Spinal cord (tissue), 10 donors: ENCODE measurements at places on chromosomes 7 and 10. TPM values are rescaled to one million over a fixed set of nuclear protein-coding genes. Genes with fewer than 3 reads are reported as not detected.

The MEOX2 gene
- polyA plus RNA-seq = 5.9 TPM

The OR2A5 gene
- polyA plus RNA-seq = not detected

The ITPRID1 gene
- 0.09 TPM for polyA plus RNA-seq

The PPP1R9A gene
- polyA plus RNA-seq = 23.4 TPM

The PCDH15 gene
- polyA plus RNA-seq = 35.8 TPM

DNA sequence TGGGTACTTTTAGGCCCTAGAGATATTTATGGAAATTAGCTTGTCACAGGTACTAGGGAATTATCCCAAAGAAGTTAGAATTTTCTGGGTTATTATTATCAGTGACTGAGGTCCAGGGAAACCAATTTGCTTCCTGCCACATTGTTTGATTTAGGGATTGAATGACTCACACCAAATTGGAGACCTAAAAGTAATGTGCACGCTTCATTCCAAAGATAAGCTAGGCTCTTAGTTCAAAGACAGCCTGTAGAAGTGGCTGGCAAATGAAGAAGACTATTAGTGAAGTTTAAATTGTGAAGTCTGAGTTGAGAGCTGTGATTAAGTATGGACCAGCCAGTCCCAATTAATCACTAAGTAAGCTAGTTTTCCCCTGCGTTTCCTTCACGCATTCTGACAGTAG is 188.1 kb upstream of the MYO3A start:
- DNase-seq = no peak

The CYP2C9 gene
- polyA plus RNA-seq = not detected

The SLC39A12 gene
- polyA plus RNA-seq = 10.4 TPM

DNA sequence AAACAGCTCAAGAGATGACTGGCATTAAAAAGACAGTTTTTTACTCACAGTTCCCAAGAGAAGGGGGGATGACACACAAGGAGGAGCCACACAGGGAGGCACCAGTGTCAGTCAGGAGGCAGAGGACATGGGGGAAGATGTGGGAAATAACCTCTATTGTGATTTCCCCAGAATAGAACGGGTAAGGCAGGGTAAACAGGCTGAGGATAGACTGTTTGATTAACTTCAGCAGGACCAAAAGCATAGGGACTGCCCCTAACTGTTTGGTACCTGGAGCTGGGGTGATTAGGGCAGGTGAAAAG is 60.7 kb downstream of the RAPGEF5 start:
- DNase-seq = no peak

GRCh38 chr10:114541081-114541796 is 116.8 kb downstream of the ABLIM1 start:
- DNase-seq = peak; percentile 53

GRCh38 chr7:116176226-116176625 is 34.1 kb upstream of the TES start:
- DNase-seq = no peak
